ENCODE measurements at places on chromosomes 2 and 18.

GRCh38 chr18:24947521-24948305, 404.3 kb downstream of the ZNF521 start:
- DNase-seq: no peak

GRCh38 chr18:69635482-69635881, 234.8 kb downstream of the DOK6 start:
- DNase-seq: no peak

DNA sequence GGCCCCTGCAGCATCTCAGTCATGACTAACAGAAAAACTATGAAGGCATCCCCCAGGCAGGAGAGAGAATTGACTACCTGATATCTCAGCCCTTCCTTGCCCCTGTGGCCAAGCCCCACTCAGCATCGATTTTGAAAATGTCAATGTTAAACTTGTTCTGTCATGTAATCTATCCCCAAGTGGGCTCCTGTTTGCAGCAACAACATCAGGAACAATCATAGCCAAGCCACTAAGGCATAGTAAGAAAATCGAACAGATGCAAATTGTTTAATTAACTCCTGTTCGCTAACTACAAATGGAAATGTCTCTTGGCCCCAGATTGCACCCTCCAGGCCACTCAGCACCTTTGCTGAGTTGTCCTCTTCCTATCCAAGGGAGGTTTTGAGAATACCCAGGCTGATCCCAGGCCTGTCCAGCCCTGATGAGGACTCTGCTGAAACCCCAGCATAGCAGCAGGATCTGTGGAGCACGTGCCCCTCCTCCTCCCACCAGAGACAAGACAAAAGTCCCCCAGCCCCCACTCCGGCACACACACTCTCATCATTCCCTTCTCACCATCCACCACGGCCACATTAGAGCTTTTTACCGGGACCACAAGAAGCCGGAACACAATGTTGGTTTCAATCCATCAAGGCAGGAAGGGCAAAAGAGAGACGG, 150.1 kb downstream of the TNS1 start:
- DNase-seq: no peak

DNA sequence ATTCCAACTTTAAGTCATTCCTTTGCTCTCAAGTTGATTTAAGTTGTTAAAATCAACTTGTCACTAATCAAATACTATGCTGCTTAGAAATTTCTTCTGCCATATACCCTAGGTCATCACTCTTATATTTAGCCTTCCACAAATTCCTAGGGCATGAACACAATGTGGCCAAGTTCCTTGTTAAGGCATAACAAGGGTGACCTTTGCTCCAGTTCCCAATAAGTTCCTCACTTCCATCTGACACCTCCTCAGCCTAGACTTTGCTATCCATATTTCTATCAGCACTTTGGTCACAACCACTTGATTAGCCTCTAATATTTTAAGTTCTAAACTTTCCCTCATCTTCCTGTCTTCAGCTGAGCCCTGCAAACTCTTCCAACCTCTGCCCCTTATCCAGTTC, 9.9 kb upstream of the TMEM37 start:
- no peak for DNase-seq

DNA sequence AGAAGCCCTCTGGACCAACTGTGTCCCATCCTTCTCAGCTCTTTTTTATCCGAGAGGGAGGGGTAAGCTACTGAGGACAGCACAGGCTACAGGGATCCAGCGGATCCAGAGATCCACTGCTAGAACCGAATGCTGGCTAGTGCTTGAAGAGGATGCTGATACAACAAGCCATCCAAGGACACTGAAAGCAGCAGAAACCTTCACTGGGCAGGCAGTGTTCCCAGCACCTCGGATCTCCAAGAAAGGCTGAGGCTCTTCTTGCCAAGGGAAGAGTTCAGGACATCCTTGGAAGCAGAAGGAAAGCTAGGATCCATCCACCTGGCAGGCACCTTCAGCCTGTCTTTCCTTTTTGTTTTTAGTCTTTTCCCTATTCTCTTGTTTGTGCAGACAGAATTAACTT, 13.2 kb upstream of the FHOD3 start:
- no peak for DNase-seq

DNA sequence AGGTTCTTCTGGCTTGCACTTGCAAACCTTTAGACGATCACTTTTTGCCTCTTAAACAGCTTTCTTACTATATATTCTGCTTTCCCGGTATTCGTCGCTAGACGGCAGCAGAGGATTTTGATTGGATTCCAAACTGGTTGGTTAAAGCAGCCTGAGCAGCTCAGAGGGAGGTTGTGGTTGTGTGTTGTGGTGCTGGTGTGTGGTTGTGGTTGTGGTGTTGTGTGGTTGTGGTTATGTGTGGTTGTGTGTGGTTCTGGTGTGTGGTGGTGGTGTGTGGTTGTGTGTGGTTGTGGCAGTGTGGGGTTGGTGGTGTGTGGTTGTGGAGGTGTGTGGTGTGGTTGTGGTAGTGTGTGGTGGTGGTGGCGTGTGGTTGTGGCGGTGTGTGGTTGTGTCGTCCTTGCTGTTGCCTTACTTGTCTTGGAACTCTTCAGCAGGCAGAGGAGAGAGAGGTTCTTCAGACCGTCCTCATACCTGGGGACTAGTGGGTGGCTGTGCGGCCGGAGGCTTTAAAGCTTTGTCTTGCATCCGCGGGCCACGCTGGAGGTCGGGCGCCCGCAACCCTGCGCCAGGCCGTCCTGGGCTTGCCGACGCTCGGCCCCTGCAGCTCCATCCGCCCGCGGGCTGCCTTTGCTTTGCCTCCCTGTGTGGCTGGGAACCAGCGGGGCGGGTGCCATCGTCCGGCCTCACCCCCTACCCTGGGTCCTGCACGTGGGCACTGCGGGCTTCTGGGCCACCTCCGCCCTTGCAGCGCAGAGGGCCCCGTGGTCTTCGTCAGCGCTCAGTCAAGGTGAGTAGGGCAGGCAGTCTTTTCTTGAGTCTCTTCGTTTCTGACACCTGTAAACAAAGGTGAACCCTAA, 190.8 kb downstream of the ARHGAP28 start:
- no peak for DNase-seq

- no peak for DNase-seq
Measured at GRCh38 chr2:71071681-71072398, 3.4 kb downstream of the NAGK start.

DNA sequence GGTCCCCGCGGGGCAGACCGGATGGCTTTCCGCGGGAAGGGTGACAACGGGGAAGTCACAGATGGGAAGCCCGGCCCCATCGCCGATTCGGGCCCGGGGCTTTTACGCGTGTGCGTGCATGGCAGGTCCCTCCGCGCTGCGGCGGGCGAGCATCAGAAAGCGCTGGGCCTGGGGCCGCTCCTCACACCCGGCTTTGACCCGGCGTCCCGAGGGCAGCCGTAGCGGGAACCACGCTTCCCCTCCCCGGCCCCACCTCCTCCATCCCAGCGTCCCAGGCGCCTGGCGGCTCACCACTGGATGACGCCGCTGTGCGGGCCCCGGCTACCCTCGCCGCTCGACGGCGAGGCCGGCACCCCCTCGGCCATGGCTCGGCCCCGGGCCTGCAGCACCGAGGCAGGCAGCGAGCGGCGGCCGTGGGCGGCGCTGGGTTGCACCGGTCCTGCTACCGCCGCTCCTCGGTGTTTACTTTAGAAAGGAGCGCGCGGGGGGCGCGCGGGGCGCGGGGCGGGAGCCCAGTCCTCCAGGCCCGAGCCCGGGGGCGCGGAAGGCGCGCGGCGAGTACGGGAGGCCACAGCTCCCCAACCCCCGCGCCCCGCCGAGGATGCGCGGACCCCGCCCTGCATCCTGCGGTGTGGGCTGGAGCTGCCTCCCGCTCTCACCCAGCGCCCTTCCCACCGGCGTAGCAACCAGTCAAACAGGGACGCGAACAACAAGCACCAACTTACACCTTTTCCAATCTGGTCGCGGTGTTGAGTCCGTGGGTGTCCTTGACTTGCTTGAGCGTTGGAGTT, 806 bp downstream of the RFX8 start:
- no peak for DNase-seq

DNA sequence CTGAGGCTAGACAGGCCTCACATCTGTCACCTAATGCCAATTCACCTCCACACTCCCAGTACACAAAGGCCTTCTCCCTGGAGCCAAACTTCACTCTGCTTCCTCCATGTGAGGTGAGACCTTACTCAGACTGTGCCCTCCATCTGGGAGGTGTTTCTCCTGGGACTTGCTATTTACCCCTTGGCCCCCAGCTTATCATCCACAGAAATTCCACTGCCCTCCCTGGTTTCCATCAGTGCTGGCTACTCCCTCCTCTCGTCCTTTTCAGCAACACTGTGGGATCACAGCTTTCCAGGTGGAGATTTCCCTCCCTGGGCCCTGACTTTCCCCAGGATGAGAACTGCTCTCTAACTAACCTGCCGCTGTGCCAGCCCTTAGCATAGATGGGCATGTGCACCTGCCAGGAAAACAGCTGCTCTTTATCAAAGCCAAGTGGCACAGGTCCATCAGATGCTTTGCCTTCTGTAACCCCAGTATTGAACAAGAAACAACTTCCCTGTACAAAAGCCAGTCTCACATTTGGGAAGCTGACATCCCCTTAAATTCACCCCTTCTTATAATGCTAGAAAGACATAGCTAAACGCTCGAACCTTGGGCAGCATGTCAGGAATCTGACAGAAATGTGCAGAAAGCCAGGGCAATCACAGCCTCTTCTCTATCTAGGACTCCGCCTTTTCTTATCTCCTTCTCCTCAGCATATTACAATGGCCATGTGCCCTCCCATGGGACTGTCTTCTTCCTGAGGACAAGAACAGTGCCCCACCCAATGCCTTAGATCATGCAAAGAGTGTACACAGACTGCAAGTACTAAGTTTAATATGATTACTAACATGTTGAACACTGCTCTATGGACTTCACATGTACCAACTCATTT, 535.5 kb upstream of the ID2 start:
- no peak for DNase-seq

GRCh38 chr2:160505256-160505655, 11.6 kb upstream of the RBMS1 start:
- no peak for DNase-seq

DNA sequence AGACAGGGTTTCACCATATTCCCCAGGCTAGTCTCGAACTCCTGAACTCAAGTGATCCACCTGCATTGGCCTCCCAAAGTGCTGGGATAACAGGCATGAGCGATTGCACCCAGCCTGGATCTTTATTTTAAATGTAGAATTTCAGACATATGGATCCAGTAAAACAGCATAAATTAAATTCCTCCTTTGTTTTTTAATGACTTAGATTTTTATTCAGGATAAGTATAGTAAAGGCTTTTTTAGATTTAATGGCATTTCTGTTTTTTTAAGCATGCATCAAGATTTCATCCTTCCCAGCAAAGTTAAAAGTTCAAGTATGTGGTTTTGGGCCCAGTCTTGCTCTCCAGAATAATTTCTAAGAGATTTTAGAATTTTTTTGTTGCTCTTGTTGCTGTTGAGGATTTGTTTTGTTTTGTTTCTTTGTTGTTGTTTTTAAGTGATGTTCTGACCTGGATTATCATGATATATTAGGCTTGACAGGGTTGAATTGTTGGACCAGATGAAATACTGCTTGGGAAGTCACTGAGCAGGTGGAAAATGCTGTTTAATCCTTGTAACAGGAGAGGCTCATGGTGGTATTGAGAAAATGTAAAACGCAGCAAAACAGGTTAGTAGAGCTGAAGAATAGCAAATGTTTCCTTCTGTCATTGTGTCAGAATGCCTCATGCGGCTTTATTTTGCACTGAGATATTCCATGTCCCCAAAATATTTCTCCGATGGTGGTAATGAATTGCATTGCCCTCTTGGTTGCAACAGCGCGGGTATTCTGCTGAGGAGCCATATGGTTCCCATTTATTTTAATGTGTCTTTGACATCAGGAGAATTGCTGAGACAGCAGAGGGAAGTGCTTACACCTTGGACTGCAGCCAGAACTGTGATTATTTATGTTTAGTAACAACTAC, 147.9 kb downstream of the GALNT3 start:
- DNase-seq: no peak

- DNase-seq: no peak
Measured at GRCh38 chr2:168997794-168998193, 33.3 kb downstream of the ABCB11 start.

DNA sequence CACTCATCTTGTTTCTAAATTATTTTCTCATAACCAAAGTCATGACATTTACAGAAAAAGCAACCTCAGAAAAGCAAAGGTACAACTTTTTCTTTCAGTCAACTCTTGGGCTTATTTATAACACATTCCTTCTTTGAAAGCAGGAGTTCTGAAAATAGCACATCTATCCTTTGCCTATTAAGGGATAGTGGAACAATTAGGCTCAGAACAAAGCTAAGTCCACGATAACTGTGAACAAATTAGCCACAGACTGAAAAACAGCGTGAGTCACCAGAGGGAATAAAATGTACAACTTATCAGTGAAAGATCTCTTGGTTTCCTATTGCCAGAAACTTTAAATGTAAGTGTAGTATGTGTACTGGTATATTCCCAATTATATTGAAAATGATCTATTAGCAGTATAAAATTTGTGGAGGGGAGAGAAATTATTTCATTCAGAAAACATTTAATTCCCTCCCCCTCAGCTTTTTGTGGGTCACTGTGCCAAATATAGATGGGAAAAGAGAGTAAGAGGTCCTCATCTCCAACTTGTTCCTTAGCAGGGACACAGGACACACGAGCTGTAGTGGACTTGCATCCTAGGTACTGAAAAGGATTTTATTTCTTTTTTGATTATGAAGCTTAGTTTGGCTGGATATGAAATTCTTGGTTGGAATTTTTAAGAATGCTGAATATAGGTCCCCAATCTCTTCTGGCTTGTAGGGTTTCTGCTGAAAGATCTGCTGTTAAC, 15.4 kb upstream of the MATN3 start:
- DNase-seq: no peak

DNA sequence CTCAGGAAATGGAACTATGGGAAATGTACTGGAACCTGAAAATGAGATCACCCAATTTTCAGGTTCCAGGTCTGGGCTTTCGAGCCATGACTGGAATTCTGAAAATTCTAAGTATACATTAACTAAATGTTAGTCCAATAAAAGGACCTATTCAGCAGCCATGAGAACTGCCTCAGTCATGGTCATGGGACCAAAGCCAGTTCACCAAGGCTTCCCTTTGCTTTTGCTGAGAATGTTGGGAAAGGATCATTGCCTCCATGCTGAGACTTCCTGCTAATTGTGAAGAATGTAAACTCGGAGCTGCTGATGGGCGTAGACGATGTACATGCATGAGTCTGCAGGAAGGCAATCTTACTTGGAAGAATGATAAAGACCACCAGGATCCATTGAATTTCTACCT, 624.4 kb upstream of the SOX11 start:
- DNase-seq: no peak

GRCh38 chr2:18856765-18857164, 267.4 kb upstream of the NT5C1B start:
- DNase-seq: no peak

DNA sequence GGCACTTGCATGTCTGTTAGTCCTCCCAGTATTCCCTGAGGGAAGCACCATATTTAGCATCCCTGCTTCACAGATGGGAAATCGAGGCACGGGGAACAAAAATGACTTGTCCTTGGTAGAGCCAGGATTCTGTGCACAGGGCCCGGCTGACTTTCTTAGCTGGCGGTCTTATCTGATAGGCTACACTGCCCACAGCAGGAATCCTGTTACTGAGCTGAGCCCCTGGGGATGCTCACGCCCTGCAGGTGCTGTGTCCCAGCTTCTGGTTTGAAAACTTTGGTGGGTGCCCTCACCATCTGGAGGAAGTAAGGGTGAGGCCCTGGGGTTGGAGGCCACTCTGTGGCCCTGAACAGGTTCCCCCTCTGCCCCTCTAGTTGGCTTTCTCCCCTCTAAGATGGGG, 68.4 kb upstream of the MCFD2 start:
- no peak for DNase-seq

GRCh38 chr2:142951190-142952007, 73.9 kb downstream of the KYNU start:
- DNase-seq: no peak

Data from stimulated activated CD4-positive, alpha-beta T cell treated with anti-CD3 and anti-CD28 coated beads, Interleukin-1b, Interleukin-23, amount 100 ng/mL, for 1 hour (primary cell).